ENCODE measurements at places on chromosomes 11 and 22.

GRCh38 chr11:132140056-132140455 is 769.6 kb downstream of the NTM start:
- DNase-seq: no peak

DNA sequence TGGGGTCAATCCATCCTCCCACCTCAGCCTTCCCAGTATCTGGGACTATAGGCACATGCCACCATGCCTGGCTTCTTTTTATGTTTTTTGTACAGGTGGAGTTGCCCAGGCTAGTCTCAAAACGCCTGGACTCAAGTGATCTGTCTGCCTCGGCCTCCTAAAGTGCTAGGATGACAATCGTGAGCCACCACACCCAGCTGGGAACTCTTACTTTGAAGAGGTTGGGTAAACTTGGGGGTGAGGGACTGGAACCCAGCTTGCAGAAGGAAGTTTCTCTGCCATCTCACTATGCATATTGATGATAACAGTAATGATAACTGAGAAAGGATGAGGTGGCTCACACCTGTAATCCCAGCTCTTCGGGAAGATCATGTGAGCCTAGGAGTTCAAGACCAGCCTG is 35.9 kb downstream of the ACO2 start:
- DNase-seq: no peak

GRCh38 chr22:26486394-26486793 is 2.7 kb downstream of the SRRD start:
- DNase-seq: no peak

DNA sequence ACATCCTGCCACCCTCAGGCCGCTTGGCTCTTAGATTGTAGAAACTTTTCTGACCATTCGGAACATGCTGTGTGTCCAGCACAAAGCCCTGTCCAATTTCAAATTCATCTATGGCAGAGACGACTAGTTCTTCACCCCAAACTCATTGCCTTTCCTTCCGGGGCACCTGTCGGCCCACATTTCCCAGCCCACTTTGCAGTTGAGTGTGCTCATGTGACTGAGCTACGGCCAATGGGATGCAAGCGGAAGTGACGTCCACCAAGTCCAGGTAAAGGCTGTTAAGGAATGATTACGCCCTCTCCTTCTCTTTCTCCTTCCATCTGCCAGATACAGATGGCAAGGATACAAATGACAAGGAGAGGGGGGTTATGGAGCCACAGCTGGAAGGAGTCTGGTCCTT is 32.5 kb downstream of the SYT13 start:
- no peak for DNase-seq

DNA sequence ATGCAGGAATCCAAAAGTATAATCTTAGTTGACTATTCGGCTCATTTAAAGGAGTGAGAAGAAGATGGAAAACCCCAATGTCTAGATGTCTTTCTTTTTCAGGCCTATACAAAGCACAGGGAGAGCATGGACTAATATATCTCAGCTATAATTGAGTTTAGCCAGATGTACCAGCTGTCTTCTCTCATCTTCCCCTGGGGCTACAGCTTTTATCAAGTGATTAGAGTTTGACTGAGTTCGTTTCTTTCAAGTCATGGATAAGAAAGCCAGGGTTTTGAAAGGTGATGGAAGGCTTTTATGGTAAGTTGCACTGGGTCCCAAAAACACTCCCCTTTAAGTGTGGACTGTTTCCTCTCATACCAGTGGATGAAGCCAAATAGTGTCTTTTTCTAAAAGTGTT is 1172.8 kb upstream of the TENM4 start:
- DNase-seq: no peak
